ENCODE measurements at places on chromosomes 3 and 15.

GRCh38 chr3:134659391-134660045 lies 8.7 kb upstream of the KY start:
- no peak for DNase-seq

- no peak for DNase-seq
Observed at GRCh38 chr3:139559541-139559940, 20.0 kb upstream of the RBP1 start.

GRCh38 chr3:61181874-61182273 lies 69.4 kb downstream of the FHIT start:
- no peak for DNase-seq

GRCh38 chr3:10848261-10848660 lies 32.2 kb downstream of the SLC6A11 start:
- no peak for DNase-seq

- DNase-seq, result no peak
Observed at GRCh38 chr3:131738095-131738494, 235.3 kb upstream of the MRPL3 start.

DNA sequence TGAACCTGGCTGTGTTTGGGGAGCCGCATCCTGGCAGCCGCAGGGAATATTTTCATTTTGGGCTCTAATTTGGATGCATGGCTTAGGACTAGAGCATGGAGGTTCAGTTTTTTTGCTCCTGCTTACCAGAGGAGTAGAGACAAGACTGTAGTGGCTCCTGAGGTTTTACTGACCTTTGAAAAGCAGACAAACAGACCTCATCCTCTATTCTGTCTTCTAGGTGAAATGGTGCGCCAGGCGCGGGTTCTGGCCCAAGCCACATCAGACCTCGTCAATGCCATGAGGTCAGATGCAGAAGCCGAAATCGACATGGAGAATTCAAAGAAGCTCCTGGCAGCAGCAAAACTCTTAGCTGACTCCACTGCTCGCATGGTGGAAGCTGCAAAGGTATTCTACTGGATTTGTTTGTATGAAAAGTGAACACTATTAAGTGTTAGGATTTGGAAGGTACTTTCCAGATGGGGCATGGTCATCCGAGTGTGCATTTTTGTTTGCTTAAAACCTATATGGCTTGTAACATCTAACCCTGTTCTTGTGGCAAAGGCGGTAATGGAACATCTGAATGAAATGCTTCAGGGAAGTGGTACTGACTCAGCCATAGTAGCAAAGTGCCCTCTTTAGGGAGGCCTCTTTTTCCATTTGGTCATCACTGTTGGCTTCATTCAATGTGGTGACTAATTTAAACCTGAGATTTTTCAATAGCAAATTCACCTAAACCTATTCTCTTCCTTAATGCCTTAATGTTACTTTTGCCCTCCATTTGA lies 330.7 kb upstream of the TPM1 start:
- no peak for DNase-seq

DNA sequence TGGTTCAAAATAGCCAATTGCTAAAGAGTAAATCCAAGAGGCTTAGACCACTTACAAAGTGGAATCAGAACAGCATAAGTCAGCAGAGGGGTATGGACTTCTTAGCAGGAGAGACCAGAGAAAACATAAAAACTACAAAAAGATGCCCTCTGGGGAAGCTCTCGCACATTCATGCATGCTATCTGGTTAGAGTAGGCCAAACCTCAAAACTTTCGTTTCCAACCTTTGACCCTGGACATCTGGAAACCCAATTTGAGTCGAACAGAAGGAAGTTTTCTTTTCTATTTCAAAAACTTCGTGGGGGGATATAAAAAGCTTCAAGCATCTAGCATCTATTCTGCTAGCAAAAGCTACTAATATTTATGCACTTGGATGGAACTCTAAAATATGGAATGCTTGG lies 523.9 kb upstream of the AGTR1 start:
- DNase-seq, result no peak

DNA sequence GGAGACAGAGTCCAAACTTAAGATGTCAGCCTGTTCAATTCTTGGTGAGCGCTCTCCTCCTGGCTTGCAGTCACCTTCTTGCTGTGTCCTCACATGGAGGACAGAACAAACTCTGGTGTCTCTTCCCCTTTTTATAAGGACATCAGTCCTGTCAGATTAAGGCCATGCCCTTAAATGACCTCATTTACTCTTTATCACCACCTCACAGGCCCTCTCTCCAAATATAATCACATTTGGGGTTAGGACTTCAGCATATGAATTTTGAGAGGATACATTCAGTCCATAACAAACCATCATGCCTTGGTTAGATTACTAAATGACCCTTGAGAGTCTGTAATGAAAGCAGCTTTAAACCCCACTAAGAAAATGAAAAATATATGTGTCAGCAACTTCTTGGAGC lies 175.2 kb downstream of the TAFA4 start:
- no peak for DNase-seq

DNA sequence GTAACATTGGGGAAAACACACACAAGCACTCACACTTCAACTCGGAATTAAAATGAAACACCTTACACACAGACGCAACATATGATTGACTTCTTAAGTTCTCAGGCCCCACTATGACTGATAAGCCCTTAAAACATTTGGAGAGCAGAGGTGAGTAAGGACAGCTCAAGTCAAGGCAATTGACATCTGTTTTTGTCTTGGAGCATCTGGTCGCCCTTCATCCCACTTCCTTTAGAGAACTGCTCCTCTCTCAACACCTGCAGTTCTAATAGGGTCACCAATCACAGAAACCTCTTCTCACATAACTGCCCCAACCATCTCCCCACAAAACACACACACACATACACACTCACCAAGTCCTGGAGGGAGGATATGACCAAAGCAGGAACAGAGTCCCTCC lies 43.4 kb downstream of the ERC2 start:
- DNase-seq, result no peak

GRCh38 chr3:12507591-12508281 lies 23.5 kb downstream of the TSEN2 start:
- no peak for DNase-seq

GRCh38 chr15:64507845-64508244 lies 47.5 kb downstream of the ZNF609 start:
- DNase-seq, result no peak

DNA sequence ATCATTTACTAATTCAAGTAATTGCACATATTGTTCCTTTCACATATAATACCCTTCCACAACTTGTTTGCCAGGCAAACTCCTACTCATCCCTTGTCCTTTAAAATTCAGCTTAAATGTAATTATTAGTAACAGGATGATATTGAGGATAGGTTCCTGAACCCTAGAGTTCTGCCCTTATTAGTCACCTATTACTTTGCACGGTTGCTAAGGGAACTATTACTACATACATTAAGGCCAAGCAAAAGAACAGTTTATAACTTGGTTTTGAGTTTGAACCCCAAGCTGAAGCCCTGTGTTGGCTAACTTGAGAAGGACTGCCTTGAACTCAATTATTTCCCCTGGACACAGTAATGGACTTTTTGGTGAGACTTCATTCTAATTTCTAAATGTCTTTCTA lies 529.7 kb downstream of the IGSF11 start:
- DNase-seq, result no peak

- no peak for DNase-seq
Observed at GRCh38 chr15:38192496-38192895, 60.1 kb upstream of the SPRED1 start.

GRCh38 chr3:7504886-7505775 lies 644.2 kb downstream of the GRM7 start:
- DNase-seq, result no peak

GRCh38 chr15:84764989-84765388 lies 16.6 kb downstream of the ZNF592 start:
- no peak for DNase-seq

DNA sequence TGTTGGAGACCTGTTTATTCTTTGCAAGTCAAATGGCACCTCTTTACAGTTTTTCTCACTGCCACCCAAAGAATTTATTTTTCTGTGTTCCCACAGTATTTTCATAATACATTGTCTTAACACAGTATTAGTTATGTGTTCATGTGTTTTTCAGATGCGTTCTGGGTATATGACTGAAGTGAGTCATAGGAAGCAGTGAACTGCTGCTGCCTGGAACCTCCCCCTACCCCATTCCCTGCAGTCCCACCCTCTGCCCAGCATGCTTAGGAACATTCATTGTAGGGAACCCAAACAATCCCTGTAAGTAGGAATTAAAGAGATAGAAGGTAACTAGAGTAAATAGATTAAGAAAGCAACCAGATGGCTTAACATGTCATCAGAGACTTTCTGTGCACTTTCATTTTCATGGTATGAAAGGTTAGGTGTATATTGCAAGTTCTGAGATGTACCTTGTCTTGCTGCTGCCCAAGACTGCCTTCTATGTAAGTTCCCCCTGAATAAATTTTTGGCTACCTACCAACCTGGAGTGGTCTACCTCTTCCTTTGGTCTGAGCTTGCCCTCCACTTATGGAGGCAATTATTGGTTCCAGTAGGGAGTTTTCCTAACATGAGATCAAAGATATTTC lies 21.9 kb upstream of the SQOR start:
- no peak for DNase-seq

DNA sequence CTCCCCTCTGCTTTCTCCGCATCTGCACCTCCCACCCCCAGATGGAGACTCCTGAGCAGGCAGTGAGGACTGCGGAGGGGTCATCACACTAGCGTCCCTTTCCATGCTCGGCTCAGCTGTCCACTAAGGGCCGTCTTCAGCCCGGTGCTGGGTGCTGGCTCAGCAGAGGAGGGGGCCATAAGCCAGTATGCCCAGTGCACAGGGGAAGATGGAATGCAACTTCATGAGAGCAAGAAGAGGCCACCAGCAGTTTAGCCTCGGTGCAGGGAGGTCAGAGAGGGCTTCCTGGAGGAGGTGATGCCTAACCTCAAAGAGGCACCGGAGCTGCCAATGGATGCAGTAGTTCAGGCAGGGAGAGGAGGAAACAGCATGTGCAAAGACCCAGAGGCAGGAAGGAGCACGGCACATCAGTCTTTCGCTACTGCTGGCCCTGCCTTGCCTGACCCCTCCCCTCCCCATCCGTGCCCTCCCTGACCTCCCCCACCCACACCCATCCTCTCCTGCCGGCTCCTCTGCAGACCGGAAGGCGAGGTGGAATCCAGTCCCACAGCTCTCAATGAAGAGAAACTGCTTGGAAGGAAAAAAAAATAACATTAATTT lies 15.2 kb upstream of the PLXND1 start:
- no peak for DNase-seq

GRCh38 chr3:8984081-8984480 lies 20.8 kb upstream of the RAD18 start:
- DNase-seq, result no peak

DNA sequence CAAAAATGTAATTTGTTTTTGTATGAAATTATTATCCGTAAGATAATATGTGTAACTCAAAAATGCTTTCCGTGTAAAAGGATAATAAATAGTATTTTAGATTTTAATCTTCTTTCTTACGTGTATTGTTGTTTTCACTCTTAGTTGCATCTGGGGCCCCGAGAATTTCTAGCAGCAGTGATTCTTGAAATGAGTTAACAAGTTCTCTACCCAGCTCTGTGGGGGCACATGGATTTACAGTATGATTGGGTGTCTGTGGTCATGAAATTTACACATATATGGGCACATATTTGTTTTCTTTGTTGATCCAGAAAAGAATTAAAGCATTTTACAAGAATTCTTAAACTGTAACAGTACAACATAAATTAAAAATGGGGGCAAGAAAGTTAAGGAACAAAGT lies 145.9 kb upstream of the LRRFIP2 start:
- DNase-seq, result no peak

DNA sequence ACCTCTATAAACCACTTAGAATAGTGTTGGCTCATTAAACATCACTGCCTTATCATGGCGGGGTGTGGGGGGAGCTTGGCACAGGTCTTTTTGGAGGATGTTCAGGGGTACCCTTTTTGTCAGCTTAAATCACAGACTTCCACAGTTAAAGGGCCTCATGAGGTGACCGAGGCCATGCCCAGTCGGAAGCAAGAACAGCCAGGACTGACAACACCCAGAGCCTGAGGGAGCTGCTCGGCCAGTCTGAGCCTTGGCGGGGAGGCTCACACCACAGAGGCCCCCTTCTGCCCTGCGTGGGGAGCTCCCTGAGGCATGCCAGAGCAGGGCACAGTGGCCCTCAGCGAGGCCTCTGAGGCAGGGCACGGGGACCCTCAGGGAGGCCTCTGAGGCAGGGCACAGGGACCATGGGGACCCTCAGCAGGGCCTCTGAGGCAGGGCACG lies 49.5 kb downstream of the UMPS start:
- DNase-seq, result no peak

DNA sequence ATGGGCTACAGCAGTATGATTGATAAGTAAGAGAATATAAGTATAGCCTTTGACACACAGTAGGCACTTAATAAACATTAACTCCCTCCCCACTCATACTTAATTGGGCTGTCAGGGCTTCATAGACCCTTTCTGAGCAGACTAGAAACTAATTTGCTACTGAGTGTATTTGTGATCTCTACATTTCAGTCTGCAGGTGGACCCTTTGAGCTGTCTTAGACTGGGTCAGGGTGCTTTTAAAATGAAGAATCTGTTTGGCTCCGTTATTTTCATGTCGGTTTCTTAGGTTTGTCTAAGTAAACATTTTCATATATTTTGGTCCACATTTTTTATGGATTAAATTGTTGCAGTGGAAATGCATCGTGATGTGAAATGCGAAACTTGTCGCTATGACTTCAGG lies 50.3 kb upstream of the SELENOK start:
- no peak for DNase-seq

DNA sequence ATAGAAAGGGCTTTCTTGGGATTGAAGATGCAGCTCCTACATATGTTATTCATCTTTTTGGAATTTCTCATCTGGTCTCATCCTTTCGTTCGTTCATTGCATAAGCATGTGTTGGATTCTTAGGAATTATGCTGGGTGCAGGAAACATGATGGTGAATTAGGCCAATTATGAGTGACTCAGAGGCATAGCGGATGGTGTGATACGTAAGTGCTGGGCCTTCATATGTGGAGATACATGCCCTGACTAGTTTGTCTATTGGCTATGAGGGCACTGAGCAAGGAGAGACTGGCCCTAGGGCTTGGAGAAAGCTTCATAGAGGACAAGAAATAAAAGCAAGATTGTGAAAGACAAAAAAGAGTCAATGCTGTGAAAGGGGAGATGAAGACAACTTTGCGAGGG lies 235.1 kb downstream of the MYRIP start:
- DNase-seq, result peak; percentile 72

DNA sequence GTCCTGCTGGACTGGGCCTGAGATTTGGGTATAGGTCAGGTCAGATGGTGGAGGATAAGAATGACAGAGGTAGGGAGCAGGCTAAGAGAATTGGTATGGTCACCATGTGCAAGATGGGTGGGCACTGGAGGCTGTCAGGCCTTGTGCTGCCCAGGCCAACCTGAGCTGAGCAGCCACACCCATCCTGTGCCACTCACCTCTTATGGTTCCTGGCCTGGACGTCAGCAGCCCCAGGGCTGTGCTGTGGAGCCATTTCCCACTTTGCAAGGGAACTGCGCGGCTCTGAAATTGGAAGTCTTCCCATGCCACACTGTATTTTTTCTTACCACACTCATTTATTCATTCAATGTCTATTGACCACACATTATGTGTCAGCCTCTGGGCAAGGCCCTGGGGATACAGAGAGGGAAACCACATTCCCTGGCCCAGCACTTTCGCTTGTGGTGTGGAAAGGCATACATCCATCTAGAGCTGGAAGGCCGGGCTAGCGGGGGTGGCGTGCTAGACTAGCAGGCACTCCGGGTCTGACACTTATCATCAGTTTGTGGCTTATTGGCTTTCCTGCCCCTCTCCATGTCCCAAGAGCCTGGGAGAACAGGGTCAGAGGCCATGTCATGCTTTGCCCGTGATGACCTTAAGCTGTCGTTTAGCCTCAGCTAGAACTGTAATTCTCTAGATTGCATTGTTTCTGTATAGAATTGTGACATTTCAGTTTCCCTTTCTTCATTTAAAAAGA lies 51.1 kb upstream of the POLG start:
- DNase-seq, result no peak
